ENCODE measurements at places on chromosomes 11 and 22.

DNA sequence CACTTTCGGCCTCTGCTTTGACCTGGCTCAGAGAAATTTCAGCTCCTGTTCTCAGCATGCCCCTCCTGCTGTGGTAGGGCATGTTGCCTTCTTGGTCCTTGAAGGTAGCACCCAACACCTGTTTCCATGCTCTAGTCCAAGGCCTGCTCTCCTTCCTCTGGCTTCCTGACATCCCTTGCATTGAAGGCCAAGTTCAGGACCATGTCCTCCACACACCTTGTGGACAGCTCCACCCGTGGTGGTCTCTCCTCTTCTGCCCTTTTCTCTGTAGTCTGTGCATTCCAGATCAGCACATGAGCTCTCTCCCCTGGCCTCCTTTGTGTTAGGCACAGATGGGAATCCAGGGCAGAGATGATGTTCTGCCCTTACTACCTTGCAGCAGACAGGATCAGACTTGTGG is 225.3 kb downstream of the ADAMTS15 start:
- no peak for DNase-seq

DNA sequence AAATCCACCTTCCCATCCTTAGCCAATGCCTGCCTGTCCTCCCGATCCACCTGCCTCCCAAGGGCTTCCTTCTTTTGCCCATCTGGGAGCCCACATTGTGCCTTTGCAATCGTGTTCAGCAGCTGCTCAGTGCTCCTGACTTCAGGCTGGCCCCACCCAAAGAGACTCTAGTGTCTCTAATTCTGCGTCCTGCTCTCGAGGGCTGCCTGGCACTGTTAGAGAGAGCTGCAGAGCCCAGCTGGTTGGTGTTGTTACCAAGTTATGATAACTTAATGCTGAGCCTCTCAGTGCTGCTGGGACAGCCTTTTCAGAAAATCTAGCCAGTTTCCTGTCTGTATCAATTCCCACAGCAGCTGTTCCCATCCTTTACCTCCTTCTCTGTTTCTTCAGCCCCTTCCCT is 69.1 kb downstream of the MICAL2 start:
- peak; percentile 57 for DNase-seq

DNA sequence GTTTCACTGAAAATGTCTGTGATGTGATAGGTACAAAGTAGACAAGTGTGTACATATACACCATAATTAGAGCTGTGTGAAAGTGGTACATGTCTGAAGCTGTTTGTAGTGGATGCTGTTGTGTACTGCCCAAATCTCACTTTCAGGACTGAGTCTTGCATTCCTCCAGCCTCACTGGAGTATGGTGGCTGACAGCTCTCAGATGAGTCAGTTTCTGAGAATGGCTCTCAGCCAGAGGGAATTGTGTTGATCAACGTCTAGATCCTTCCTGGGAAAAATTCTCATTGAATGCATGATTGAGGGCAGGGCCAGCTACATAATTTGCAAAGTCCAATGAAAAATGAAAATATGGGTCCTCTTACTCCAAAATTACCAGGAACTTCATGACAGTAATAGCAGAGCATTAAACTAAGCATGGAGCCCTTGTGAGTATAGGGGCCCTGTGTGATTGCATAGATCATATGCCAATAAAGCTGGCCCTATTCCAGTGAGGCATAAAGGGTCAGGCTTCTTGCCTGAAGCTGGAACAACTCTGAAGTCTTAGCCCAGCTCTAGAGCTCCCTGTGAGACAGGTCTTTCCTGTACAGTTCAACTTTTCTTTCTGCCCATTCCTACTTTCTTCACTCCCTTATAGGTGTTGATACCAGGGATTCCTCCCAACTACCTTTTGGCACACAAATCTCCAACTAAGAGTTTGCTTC is 10.8 kb upstream of the CYP2R1 start:
- no peak for DNase-seq

DNA sequence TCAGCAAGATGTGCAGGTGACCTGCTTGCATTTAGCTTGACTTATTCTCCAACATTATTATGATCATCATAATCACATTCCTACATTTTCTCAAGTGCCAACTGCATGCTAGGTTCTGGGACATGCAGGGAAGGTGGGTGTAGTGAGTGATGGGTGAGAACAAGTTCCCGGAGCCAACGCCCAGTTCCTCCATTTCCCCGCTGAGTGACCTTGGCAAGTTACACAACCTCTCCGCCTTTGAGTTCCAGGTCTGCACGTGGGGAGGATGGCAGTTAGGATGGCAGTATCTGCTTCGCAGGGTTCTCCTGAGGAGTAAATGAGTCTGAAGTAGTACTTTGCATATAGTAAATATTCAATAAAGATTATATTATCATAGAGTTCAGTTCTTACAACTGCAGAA is 140.3 kb downstream of the GRIK4 start:
- DNase-seq, result no peak

- no peak for DNase-seq
These were observed 99.8 kb upstream of the OR9G4 start for GRCh38 chr11:56848141-56848809.

Data from NCI-H2171 (cell line).